ENCODE measurements at places on chromosomes 16 and 17.
A peak's percentile ranks its signal among the peaks of the same experiment; 100 is the strongest.

- DNase-seq: no peak
Observed at GRCh38 chr17:57455063-57455914, 199.0 kb downstream of the MSI2 start.

- no peak for DNase-seq
Observed at GRCh38 chr17:50424996-50425681, 879 bp upstream of the ACSF2 start.

GRCh38 chr16:3478242-3478925 lies 16.9 kb downstream of the C16orf90 start:
- DNase-seq: no peak

- DNase-seq: no peak
Observed at GRCh38 chr17:47808036-47808829, 13.4 kb downstream of the OSBPL7 start.

DNA sequence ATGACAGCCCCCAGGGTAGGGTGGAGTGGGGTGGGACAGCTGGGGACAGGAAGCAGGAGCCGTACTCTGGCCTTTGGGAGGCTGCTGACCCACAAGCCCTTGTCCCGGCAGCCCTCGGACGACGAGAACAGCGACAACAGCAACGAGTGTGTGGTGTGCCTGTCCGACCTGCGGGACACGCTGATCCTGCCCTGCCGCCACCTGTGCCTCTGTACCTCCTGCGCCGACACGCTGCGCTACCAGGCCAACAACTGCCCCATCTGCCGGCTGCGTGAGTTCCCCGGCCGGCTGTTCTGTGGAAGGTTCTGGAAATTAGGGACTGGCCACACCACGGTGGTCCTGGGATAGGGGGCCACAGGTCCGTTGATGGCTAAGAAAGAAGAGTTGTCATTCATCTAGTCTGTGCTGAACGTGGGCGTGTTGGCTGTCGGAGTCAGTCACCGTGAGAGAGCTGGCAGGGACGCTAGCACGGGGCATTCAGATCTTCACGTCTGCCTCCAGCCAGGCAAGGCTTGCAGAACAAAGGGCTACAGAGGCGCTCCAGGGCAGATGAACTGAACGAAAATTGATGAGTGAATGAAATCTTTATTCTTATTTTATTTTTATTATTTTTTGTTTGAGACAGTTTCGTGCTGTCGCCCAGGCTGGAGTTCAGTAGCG lies 19.8 kb upstream of the NUDT16L1 start:
- no peak for DNase-seq

DNA sequence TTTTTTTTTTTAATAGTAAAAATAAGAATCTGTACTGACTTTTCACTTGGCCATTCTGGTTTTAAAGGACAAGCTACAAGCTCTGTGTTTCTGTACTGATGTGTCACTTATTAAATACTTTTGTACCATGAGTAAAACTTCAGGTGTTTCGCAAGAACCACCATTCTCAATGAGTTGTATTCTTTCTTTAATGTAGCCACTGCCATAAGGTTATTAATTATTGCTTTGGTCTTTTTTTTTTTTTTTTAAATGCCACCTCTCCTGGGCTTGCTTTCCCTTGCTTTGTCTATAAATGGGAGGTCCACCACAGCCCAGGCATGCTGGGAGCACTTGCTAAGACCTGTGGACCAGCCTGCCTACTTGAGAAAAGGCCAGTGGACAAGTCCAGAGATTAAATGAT lies 8.4 kb downstream of the ARL2BP start:
- DNase-seq: no peak

GRCh38 chr17:75094871-75095399 lies 7.2 kb downstream of the SLC16A5 start:
- no peak for DNase-seq

DNA sequence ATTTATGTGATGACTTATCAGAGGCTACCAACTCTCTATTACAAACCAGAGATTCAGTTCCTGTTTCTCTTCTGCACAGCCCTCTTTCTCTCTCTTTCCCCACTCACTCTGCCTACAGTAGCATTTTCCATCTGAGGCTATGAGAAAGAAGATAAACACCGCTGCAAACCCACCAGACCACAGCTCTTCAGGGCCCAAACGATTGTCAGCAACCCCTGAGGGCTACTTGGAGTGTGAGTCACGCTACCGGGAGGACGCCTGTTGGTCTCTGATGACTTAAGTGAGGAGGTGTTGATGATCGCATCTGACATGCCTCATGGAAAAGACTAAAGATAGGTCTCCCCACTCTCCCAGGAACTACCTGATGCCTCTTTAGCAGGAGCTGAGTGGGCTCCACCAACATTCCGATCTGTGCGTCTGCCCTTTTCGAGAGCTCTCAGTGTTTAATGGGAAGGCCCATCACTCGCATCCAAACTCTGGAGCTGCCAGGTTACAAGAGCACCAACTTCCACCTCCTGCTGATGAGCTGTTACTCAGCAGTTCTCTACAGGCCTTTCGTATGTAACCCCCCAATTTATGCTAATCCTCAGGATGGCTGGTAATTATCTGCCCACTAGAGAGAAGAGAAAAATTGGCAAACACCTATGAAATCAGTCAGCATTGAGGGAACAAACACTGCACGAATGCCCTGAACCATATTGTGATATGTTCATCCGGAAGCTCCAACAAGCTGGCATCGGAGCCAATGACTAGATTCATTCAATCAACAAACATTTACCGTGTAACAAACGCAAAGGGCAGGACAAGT lies 9.2 kb downstream of the GRIN2A start:
- DNase-seq: no peak

DNA sequence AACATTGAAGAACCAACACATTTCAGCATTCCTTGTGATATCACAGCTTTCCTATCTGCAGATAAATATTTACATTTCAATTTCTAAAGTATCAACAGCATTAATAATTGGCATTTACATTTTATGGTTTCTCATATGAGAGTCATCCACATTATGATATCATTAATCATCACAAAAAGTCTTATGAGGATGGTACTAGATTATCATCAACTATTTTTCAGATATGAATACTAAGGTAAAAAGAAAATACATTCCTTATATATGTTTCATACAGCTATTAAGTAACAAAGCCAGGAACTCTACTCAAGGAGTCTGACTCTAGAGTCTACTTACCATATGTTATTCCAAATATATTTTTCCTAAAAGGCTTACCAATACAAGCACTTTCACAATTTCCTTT lies 40.7 kb downstream of the ABCA5 start:
- no peak for DNase-seq

- no peak for DNase-seq
Observed at GRCh38 chr17:44144966-44145739, 3.4 kb downstream of the HROB start.

DNA sequence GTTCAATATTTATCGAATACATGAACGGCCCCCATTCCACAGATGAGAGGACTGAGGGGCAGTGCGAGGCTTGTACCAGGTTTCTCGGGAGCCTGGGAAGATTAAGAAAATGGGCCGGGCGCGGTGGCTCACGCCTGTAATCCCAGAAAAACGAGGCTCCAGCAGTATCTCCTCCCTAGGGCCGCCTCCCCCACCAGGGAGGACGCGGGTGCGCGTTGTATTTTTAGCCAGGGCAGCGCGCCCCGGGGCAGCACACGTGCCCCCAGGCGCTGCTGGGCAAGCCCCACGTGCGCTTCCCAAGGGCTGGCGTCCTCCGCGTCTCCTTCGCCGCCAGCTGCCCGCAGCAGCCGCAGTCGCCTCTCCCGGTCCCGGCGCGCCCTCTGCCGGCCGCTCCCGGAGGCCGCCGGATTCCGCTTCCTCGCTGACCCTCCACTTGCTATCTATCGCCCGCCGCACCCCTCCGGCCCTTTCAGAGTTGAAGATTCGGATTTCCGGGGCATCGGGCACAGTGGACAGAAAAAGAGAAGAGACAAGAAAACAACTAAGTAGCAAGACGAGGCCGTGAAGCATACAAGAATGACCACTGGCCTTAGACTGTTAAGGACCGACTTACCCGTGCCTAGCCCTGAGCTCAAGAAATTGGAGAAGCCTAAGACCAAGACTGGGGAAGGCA lies 1.9 kb upstream of the YBX2 start:
- DNase-seq: peak; percentile 35

- DNase-seq: no peak
Observed at GRCh38 chr16:65213866-65214595, 92.2 kb upstream of the CDH11 start.

- no peak for DNase-seq
Observed at GRCh38 chr16:75072239-75072947, 44.2 kb downstream of the LDHD start.

- no peak for DNase-seq
Observed at GRCh38 chr16:55515111-55515510, 6.2 kb downstream of the LPCAT2 start.

- DNase-seq: no peak
Observed at GRCh38 chr17:44307387-44308186, 814 bp upstream of the RUNDC3A start.

DNA sequence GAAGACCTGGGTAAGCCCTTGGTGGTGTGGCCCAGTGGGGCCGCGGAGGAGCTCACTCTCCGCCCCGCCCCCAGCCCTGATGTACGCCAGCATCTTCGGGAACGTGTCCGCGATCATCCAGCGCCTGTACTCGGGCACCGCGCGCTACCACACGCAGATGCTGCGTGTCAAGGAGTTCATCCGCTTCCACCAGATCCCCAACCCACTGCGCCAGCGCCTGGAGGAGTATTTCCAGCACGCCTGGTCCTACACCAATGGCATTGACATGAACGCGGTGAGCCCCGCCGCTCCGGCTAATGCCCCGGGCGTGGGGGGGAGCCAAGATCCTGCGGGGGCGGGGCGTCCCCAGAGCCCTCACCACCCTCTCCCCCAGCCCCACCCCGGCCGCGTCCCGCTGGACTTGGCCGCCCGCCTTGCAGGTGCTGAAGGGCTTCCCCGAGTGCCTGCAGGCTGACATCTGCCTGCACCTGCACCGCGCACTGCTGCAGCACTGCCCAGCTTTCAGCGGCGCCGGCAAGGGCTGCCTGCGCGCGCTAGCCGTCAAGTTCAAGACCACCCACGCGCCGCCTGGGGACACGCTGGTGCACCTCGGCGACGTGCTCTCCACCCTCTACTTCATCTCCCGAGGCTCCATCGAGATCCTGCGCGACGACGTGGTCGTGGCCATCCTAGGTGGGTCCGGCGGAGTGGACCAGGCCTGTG lies 12.1 kb upstream of the DCAF7 start:
- DNase-seq: no peak

DNA sequence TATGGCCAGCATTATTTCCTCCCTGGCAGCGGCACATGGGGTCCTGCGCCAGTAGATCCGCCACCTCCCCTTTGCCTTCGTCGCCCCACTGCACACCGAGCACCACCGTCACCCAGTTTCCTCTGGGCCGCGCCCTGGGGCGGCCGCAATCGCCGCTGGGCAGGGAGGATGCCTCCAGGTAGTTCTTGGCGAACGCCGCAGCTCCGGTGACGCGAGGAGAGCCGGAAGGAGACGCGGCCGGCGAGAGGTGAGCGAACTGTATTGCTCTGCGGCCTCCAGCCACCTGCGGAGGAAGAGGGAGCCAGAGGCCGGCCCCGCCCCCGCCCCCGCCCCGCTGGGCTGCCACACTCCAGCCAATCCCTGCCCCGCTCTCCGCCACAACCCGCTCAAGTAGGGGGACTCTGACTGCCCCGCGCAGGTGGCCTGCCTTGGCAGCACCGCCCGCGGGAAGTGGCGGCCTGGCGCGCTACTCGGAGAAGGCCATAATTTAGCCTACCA lies 11.8 kb upstream of the SLFN13 start:
- DNase-seq: no peak

DNA sequence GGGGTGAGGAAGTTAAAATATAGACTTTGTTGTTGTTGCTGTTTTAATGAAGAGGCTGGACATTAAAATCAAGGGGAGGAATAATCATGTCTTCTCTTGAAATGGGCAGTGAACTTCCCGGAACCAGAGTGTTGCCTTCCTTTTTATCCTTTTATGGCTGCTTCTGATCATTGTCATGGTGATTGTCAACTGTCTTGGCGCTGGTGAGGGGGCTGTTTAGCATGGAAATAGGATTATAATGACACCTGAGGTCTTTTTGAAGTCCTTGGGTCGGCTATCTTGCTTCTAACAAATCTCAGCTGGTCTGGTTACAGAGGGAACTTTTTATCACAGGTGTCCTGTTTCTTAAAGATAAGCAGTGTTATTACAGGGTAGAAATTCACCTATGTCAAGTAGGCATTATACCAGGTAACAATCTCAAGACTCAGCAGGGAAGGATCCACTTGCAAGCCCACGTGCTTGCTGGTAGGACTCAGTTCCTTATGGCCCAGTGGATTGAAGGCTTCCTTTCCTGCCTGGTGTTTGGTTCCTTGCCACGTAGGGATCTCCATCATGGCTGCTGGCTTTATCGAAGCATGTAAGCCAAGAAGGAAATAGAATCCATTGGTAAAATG lies 349.3 kb downstream of the WWOX start:
- DNase-seq: no peak

- DNase-seq: no peak
Observed at GRCh38 chr17:61160789-61161445, 238.7 kb upstream of the TBX2 start.

DNA sequence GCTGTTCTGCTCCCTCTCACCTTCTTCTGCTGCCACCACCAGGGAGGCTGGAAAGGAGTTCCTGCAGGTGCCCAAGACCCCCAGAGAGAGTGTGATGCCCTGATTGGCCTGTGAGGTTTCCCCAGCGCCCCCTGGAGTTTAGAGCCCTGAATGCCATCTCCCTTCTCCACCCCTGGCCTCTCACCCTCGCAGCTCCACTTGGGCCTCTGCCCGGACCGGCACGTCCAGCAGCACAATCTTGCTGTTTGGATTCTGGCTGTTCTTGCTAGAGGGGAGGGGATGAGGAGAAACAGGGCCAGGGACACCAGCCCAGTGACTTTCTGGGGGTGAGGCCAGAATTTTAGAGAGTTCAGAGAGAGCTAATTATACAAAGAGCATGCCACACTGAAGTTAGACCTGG lies 12.5 kb upstream of the FAM171A2 start:
- no peak for DNase-seq

- DNase-seq: no peak
Observed at GRCh38 chr16:17304491-17305119, 166.2 kb downstream of the XYLT1 start.

GRCh38 chr16:67539271-67539670 lies 10.6 kb downstream of the RIPOR1 start:
- no peak for DNase-seq

DNA sequence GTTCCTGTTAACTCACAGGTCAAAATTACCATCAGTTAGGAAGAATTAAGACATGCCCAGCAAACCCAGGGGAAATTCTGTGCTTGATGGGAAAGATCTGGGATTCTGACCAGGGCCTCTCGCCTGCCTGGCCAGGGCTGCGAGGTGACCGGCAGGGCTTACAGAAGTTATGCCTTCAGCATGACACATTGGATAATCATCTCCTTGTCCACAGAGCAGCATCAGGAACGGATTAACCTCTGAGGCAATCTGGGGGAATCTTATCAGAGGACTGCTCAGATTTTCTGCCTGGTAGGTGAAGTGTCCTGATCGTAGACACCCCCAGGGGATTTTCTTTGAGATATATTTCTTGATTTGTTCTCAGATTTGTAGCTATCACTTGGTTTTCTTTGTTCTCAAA lies 172.5 kb downstream of the HS3ST3A1 start:
- no peak for DNase-seq
